ENCODE measurements at places on chromosomes 13 and 19.

- DNase-seq, result no peak
Measured at GRCh38 chr19:4445963-4446703, 11.5 kb downstream of the UBXN6 start.

- DNase-seq, result no peak
Measured at GRCh38 chr19:57620673-57621348, 6.8 kb downstream of the ZNF134 start.

GRCh38 chr19:28210886-28211285 lies 1002.1 kb downstream of the UQCRFS1 start:
- DNase-seq, result no peak

- DNase-seq, result no peak
Measured at GRCh38 chr13:68099631-68100030, 869.5 kb upstream of the PCDH9 start.

GRCh38 chr19:55297267-55297666 lies 13.5 kb downstream of the BRSK1 start:
- no peak for DNase-seq

DNA sequence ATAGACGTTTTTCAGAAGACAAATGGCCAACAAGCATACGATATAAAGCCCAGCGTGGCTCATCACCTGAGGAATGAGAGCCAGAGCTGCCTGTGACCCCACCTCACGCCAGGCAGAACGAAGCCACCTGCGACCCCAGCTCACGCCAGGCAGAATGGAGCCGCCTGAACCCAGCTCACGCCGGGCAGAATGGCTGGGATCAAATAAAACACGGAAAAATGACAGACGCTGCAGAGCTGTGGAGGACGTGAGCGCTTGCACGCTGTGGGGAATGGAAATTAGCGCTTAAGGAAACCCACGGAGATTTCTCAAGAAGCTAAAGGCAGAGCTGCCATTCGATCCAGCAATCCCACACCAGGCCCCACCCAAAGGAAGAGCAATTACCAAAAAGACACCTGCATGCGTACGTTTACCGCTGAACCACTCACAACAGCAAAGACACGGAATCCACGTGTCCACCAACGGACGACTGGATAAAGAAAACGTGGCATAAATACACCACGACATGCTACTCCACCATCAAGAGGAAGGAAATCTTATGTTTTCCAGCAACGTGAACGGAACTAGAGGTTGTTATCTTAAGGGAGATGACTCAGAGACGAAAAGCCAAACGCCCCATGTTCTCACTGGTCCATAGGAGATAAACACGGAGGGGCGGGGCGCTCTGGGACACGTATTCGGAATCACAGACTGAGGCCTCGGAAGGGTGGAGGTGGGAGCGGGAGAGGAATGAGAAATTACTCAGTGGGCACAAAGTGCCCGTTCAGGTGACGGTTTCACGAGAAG lies 30.7 kb upstream of the C13orf46 start:
- no peak for DNase-seq

- no peak for DNase-seq
Measured at GRCh38 chr13:45833242-45833641, 18.3 kb downstream of the SIAH3 start.

DNA sequence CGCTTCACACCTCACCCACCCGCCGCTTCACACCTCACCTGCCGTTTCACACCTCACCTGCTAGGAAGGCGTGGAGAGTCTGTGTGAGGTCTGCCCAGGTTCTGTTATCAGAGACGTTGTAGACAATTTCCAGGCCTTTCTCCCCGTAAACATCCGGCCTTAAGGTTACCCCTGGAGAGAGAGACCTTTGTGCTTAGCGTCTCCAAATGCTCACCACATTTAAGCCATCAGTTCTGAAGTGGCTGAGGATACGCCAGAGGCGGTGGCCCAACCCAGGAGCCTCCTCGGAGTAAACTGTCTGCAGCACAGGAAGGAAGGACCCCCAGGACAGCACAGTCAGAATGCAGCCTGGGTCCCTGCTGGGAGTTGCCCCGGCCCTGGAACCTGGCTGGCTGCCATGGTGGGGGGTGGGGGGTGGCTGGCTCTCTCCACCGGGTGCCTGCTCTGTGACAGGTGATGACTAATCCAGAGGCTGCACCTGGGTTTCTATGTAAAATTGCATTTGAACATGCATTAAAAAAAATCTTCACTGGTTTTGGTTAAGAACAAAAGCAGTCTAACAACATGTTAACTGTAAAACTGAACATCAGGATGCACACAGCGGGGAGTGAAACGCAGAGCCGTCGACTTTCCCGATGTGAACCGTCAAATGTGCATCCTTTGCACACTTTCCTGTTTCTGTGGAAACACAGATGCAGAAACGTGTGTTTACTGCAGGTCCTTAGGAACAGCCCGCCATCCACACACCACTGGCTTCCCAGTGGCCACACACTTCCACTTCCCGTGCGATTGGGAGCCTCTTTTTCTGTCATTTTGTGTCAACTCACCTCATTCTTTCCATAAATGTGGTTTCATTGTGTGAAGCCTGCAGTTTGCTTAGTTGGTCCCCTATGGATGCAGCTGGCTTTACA lies 4.5 kb downstream of the ATP4B start:
- no peak for DNase-seq

DNA sequence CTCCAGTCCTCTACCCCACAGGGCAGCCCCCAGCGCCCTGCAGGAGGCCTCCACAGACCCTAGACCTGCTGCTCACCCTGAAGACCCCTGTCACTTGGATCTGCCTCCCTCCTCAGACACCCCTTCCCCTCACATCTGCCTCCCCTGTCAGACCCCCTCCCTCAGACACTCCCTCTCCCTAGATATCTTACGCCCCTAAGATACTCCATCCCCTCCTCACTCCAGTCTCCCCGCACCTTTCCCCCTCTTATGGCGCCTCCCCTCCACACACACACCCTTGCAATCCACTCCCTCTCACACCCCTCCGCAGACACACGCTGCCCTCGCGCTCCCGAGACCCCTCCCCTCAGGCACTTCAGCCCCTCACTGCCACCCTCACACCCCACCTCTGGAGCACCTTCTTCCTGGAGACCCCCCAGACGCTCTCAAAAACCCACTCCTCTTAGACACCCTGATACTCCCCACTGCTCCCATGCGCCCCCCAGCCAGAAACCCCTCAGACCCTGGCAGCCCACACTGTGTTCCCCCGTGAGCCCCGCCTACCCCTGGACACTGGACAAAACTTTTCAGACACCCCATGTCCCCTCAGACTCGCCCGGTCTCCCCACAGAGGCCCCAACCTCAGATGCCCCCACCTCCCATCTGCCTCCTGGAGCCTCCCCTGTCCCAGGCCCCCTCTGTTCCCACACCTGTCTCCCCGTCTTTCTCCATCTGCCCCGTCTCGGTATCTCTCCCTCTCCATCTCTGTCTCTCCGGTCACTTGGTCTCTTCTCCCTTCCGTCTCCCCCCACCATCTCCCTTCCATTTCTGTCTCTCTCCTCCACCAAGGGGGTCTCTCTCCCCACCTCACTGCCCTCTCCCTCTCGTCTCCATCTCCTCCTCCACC lies 14.5 kb downstream of the ERFL start:
- DNase-seq, result no peak

DNA sequence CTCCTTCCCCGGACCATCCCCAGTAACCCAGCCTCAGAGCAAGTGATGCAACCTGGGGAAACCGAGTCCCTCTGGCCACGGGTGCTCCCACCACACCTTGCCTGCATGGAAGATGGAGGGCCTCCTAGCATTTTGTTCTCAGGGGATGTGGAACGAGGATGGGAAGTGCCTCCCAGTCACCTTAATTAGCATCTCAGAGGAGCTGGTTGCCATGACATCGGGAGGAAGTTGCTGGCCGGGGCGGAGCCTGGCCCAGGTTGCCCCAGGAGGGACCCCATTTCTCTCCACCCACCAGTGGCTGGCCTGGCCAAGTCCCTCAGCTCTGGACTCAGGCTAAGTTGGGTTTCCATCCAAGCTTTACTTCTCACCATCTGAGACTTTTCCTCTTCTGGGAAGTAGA lies 24.1 kb upstream of the PTPRS start:
- no peak for DNase-seq

DNA sequence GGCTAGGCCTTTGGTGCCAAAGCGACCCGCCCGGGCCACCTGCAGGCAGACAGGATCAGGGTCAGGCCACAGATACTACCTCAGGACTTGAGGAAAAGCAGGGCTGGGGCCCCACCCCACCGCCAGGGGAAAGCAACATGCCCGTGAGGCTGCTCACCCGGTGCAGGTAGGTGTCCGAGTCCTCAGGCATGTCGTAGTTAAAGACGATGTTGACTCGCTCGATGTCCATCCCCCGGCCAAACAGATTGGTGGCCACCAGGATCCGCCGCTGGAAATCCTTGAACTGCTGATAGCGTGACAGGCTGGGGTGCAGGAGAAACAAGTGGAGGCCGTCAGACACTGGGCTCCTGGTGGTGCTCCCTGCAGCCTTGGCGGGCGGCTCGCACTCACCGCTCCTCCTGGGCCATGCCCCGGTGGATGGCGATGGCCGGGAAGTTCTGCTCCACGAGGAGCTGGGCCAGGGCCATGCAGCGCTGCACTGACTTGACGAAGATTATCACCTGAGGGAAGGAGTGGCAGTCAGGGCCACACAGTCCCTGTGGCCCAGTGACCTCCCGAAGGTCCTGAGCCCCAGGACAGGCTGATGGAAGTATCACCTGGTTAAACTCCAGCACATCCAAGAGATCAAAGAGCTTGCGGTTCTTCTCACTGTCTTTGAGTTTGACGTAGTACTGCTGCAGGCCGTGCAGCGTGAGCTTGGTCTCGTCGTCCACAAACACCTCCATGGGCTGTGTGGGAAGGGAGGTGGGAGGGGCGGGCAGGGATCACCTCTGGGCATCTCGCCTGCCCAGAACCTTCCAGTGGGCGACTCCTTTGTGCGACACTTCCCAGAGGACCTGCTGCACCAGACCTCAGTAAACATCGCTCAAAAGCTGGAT lies 9.8 kb downstream of the DDX39A start:
- DNase-seq, result no peak

DNA sequence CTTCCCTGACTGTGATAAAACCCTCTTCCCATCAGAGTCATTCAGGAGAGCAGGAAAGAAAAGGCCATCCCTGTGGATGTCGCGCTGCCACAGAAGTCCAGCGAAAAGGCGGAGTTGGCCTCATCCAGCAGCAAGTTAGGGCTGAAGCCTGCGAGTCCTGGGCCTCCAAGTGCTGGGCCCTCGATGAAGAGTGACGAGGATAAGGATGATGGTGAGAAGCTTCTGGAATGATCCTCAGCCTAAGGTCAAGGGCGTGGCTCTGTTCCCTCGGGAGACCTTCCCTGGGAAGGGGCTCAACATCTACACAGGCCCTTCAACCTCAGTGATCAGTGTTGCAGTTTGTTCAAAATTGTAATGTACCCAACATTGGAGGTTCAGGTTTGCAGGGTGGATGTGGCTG lies 22.3 kb downstream of the TEX29 start:
- no peak for DNase-seq

GRCh38 chr19:30908262-30908771 lies 440.9 kb downstream of the TSHZ3 start:
- DNase-seq, result no peak

GRCh38 chr19:49997709-49998108 lies 27.5 kb downstream of the VRK3 start:
- DNase-seq, result no peak

GRCh38 chr13:79593121-79593520 lies 112.2 kb downstream of the NDFIP2 start:
- DNase-seq, result no peak

DNA sequence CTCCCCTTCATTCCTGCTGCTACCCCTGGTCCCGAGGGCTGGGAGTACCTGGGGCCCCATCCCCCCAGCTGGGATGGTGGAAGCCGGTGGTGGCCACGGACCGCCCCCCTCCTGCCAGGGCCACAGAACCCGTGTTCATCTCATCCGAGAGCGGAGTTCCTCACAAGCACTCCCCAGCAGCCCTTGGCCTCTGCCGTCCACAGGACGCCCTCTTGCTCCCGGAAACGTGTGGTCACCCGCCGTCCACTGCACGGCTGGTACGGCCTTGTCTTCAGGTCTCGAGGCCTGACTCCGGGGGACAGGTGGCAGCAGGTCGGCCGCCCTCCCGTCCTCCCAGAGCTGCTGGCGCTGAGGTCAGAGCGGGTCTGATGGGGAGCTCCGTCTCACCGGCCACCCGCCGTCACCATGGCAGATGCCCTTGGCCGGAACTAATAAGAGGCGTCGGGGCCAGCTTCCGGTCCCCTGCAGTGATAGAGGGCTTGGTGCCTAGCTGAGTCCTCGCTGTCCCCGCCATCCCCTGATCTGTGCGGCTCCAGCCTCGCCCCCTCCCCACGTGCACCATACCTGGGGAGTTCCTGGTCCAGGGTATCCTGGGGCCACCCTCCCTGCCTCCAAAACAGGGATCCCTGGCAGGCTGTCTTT lies 16.5 kb upstream of the CSNK1G2 start:
- DNase-seq, result no peak

- DNase-seq, result no peak
Measured at GRCh38 chr13:104967836-104968630, 1567.4 kb downstream of the EFNB2 start.

- no peak for DNase-seq
Measured at GRCh38 chr13:100798739-100799361, 124.3 kb upstream of the TMTC4 start.

DNA sequence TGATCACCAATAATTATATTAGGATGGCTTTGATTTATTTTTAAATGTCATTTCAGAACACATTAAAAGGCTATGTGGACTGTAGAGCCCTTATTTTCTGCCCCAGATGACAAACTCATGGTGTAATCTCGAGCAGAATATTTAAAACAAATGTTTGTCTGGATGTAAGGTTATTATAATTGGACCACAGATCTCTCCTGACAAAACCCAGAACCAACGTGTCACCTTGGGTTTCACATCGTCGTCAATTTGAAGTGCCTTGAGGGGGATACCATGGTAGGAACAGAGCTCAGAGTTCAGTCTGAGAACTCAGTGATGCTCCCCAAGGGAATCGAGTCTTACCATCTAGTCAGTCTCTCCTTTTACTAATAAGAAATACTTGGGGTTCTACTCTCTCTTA lies 2.8 kb downstream of the SACS start:
- DNase-seq, result no peak

All from stimulated activated CD4-positive, alpha-beta T cell treated with anti-CD3 and anti-CD28 coated beads, TNF-alpha, amount 100 ng/mL, for 4 hours (primary cell).